ENCODE measurements at places on chromosomes 16 and 17.

DNA sequence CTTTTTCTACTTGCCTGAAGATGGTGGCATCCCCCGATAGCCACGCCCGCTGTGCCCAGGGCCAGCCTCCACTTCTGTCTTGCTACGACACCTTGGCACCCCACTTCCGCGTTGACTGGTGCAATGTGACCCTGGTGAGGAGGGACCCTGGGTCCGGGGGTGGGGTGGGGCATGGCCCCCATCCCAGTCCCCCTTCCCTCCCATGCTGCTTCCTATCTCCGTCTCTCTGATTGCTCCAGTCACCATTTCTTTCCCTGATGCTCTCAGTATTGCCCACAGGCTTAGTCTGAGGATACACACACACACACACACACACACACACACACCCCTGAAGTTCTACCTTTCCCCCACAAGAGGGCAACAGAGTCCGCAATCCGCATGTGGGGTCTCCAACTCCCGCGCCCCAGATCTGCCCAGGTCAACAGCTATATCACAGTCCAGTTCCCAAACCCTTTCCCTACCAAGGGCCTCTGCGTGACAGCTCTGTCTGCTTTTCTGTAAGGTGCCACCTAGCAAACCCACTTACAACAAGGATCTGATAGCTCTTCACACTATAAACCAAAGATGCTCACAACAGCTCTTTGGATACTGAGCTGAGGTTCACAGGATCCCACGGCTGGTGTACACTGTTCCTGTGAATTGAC, 3.4 kb downstream of the SGCA start:
- no peak for DNase-seq

GRCh38 chr17:1913702-1914101, 83.9 kb downstream of the RPA1 start:
- no peak for DNase-seq

- no peak for DNase-seq
Observed at GRCh38 chr17:60802377-60802776, 124.7 kb downstream of the BCAS3 start.

GRCh38 chr17:67133161-67133560, 88.8 kb downstream of the CACNG1 start:
- DNase-seq = no peak

DNA sequence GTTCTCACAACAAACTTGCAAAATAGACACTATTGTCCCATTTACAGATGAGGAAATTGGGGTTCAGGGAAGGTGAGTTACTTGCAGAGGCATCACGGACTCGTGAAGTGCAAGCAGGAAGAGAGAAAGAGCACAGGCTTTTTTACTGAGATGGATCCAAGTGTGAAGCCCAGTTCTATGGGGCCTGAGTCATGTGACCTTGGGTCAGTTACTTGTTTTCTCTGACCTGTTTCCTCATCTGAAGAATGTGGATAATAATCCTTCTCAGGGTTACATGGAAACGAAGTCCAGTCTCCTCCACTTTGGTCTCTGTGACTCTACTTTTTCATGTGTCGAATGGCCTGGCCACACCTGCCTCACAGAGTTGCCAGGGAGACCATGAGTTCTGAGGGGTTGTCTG, 134.4 kb downstream of the SPACA3 start:
- no peak for DNase-seq

- no peak for DNase-seq
Observed at GRCh38 chr16:29813644-29814562, 1.9 kb downstream of the PRRT2 start.

DNA sequence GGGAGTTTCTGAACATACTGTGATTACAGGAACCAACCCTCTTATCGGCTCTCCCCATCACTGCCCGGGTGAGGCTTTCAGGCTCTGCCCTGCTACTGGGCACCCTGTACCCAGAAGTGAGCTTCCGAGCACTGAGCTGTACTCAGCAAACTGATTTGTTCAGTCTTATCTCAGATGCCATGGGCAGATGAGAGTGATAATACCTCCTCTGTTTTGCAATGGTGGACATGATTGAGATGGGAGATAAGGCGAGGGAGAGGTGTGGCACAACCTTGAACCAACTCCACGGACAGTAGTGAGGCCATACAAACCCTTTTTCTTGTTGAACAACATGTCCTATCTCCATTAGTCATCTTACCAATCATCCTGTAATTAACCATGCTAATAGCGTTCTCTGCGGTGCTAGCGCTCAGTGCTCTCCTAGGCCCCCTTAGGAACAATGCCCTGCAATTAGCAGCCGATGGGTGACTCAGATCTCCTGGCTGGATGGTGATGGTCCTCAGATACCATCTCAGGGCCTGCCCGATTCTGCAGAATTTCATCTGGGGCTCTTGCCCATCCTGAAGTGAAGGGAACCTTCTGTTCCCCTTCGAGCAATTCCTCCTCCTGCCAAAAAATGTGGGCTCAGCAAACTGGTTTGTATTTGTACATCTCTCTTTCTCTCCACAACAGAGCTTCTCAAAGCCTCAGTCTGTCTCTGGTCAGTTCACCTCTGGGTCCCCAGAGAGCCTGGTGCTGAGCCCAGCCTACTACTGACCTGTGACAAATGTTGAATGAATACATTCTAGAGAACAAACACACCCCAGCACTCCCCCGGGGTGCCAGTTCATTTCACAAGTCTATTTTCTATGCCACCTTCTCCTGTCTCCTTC, 139.3 kb upstream of the IRX3 start:
- DNase-seq = no peak
